ENCODE measurements at places on chromosomes 7 and 10.

- no peak for DNase-seq
Measured at GRCh38 chr7:5526100-5526905, 102.7 kb upstream of the TNRC18 start.

- no peak for DNase-seq
Measured at GRCh38 chr7:139526578-139527544, 3.4 kb downstream of the CLEC2L start.

DNA sequence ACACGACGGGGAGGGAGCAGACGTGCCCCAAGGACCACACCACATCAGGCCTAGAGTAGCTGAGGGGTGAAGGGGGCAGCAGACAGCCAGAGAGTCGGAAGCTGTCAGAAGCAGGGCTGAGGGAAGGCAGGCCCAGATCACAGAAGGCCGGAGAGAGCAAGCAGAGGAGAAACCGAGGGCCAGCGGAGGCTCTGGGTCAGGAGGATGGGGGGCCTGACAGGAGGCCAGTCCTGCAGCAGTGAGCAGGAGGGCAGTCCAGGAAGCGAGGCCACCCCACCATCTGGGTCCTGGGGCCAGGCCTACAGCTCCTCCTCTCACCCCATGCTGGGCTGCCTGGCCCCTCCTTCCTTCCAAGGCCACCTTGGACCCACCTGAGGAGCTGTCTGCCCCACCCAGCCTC, 20.3 kb downstream of the SLIT1 start:
- DNase-seq, result no peak

GRCh38 chr10:103733045-103733419, 122.3 kb downstream of the SH3PXD2A start:
- DNase-seq, result no peak

DNA sequence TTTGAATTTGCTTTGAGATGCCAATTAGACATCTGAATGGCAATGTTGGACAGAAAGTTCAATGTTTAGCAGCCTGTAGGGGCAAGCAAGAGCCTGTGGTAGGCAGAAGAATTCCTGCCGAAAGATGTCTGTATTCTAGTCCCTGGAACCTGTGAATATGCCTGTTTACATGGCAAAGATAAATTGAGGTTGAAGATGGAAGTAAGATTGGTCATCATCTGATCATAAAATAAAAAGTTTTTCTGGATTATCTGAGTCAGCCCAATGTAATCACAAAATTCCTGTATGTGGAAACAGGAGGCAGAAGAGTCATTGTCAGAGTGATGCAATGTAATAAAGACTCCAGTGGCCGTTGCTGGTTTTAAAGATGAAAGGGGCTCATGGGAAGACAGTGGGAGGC, 430.5 kb downstream of the MDFIC start:
- DNase-seq, result no peak

DNA sequence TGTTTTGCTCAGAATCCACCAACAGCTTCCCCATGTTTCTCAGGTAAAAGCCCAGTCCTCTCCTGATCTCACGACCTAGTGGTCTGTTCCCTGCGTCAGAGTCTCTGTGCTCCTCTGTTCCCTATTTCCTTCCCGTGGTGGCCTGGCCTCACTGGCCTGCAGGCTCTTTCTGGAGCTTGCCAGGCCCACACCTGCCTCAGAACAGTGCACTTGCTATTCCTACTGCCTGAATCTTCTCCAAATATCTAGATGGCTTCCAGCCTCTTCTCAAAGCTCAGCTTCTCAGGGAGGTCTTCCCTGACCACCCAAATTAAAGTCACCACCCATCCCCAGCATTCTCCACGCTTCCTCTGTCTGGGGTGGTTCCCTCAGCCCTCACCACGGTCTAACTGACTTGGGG, 165.3 kb downstream of the USP6NL start:
- no peak for DNase-seq

GRCh38 chr10:52437205-52437646, 123.1 kb downstream of the DKK1 start:
- no peak for DNase-seq

DNA sequence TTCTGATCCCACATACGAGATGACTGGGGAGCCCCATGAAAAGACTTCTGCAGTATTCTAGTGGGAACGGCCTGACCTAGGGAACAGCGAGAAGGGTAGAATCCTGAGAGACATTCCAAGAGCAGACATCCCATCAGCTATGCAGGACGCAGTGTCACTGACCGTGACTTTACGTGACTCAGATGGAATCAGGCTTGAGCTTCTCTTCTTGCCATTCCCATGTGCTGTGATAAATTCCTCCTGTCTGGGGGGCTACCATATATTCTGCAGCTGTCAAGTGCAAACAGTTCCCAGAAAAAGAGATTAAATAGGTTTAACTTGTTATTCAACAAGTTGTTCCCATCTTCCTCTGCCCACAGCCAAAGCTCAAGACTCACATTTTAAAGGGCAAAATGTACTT, 73.1 kb upstream of the PDE1C start:
- no peak for DNase-seq

- no peak for DNase-seq
Measured at GRCh38 chr7:25968205-25968993, 183.6 kb upstream of the NFE2L3 start.

DNA sequence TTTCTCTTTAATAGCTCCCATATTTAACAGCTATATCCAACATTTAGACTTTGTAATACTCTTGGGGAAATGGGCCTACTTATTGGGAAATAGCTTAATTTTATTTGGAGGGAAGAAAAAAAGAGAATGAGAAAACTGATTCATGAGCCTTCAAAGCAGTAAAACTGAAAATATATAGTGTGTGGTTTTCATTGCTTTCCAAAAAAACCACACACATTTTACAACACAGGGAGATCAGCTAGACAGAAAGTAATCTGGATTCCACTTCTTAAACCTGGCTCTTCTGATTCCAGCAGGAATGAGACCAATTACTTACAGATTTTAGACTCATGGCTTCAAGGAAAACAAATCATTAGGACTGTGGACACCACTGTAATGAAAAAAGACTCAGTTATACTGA, 48.7 kb downstream of the CH25H start:
- no peak for DNase-seq

DNA sequence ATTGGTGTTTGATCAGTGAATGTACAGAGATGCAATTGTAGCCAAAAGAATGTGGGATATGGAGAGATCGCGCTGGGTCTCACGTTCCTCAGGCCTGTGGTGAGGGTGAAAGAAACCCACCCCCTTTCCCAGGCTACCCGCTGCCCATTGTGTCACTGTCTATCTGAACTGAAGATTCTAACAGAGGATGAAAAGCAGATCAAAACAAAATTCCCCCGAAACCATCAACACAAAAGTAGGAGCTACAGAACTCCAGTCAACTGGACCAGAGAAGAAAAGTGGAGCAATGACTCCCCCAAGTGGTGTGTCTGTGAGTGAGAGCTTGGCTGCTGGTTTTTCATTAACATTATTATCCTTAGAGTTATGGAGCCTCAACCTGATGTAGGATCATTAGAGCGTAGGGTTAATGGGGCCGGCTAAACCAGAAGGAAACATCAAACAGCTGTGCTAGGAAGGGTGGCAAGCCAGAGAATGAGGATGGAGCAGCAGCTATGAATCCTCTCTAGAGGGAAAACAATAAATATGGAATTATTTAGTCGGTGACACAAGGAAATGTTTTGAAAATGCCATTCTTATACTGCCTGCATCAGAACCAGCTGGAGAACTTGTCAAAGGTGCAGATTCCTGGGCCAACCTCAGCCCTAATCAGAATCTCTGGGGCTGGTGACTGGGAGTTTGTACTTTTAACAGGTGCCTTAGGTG, 38.3 kb downstream of the AKR1B1 start:
- DNase-seq, result no peak

- no peak for DNase-seq
Measured at GRCh38 chr10:46033602-46034011, 3.2 kb upstream of the NCOA4 start.

DNA sequence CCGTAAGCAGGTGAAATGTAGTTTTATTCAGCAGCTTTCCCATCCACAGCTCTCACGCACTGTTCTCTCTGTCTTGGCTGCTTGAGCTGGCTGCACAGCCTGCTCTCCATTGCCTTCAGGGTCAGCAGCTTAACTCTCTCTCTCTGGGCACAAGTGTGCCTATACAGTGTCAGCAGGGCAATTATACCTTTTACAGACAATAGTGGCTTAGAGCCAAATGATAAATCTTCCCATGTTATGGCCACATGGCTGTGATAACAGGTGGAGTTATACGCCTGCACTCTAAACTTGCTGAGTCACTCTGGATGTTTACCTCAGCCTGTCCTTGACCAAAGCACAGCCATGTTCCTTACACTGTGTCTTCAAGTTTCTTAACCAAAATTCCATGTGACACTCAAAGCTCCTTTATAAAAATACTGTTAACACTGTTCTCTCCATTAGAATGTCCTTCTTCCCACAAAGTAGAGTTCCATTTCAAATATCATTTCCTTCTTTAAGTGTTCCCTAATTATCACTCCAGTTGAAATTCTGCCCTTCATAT, 6.1 kb downstream of the RNF133 start:
- no peak for DNase-seq

- no peak for DNase-seq
Measured at GRCh38 chr10:18233775-18234174, 93.6 kb downstream of the CACNB2 start.

DNA sequence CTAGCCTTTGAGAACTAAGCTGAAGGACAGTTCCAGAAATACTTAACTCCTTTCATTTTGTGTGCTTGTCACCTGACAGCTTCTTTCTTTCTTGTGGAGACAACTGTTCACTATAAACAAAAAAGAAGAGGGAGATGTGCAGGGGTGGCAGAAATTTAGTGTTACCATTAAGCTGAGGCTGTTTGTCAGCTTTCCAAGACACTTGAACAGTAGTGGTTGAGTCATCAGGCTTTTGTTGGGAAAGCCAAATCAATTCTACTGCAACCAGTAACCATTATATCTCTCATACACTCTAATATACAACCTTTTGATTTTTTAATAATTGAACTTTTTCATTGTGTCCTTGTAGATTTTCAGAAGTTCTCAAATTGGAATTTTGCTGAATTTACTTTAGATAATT, 75.3 kb downstream of the POLL start:
- DNase-seq, result no peak

GRCh38 chr10:50636618-50637579, 13.1 kb upstream of the SGMS1 start:
- DNase-seq, result no peak

DNA sequence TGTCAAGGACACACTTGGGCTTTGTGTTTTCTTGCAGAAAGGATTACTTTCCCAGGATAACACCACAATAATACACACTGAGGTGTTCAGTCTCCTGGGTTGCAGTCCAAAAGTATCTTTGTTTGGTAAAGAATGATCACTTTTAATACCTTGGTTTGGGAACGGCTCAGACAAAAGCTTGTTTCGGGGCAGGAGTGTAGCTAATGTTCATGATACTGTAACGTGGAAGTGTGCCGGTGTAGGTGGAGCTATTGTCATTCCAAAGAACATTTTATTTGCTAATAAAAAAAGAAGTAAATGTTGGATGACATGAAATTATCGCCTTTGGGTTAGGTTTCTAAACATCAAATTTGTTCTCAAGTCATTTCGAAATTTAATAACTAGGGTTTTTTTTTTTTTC, 1.2 kb downstream of the EIF4H start:
- no peak for DNase-seq

- DNase-seq, result peak; percentile 73
Measured at GRCh38 chr10:131452926-131453720, 141.6 kb upstream of the TCERG1L start.

- DNase-seq, result no peak
Measured at GRCh38 chr7:98213888-98214810, 2.9 kb downstream of the BHLHA15 start.

GRCh38 chr10:91589015-91589657, 43.7 kb downstream of the PPP1R3C start:
- no peak for DNase-seq

- DNase-seq, result no peak
Measured at GRCh38 chr10:103877861-103878260, 22.5 kb upstream of the SH3PXD2A start.

- no peak for DNase-seq
Measured at GRCh38 chr10:125531465-125531864, 151.5 kb downstream of the TEX36 start.

All from forelimb muscle (tissue), 1 donor.